ENCODE measurements at places on chromosomes 2 and 18.

DNA sequence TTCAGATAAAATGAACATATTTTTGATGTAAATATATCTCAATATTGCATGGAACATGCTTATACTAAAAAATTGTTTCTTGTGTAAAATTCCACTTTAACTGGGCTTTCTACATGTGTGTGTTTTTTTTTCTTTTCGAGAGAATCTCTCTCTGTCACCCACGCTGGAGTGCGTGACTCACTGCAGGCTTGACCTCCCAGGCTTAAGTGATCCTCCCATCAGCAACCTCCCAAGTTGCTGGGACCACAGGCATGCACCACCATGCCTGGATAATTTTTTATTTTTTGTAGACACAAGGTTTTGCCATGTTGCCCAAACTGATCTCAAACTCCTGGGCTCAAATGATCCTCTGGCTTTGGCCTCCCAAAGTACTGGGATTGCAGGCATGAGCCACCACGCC lies 254.6 kb downstream of the LOXHD1 start:
- no peak for DNase-seq

DNA sequence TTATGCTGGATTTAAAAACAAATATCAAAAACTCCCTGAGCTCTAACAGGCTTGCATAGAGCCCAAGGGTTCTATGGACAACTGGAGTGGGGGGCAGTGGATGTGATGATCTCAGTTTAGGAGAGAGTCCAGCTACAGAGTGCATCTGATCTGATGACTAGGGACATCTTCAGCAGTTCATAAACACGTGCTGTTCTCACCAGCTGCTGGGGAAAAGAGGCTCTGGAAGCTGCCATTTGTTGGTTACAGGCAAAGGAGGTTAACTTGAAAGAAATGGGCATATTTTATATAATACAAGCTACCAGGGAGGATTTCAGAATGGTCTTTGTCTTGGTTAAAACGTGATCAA lies 36.0 kb upstream of the ZNF396 start:
- DNase-seq, result no peak

GRCh38 chr2:95025406-95026319 lies at the start of gene MAL:
MAL (plus strand) TSS chr2:95025708; CDS start chr2:95025793, 85 bp downstream.
- peak; percentile 62 for DNase-seq

DNA sequence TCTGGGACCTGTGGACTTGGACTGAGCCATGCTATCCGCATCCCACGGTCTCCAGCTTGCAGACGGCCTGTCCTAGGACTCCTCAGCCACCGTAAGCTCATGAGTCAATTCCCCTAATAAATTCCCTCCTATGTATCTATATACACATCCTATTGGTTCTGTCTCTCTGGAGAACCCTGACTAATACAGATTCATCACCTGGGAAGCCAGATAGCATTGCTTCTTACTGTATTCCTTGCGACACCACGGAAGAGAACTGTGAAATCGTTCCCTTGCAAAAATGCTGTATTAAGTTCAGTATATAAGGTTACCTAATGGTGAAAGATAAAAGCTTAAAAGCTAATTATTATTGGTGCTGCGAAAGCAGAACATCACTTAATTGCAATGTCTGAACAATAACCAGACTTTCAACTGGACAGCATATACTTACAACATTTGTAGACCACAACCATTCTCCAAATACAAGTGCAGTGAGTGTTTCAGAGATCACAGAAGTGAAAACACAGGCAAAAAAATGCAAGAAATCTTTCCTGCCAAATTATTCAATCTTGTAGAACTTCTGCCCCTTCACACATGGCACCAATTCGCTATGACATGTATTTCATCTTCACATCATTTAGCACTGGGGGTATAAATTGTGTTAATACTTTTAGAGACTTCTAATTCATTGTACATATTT lies 352.9 kb downstream of the TXNL1 start:
- DNase-seq, result no peak

GRCh38 chr2:5195636-5196035 lies 496.5 kb upstream of the SOX11 start:
- no peak for DNase-seq

GRCh38 chr2:179936141-179936540 lies 71.0 kb downstream of the CWC22 start:
- DNase-seq, result no peak

DNA sequence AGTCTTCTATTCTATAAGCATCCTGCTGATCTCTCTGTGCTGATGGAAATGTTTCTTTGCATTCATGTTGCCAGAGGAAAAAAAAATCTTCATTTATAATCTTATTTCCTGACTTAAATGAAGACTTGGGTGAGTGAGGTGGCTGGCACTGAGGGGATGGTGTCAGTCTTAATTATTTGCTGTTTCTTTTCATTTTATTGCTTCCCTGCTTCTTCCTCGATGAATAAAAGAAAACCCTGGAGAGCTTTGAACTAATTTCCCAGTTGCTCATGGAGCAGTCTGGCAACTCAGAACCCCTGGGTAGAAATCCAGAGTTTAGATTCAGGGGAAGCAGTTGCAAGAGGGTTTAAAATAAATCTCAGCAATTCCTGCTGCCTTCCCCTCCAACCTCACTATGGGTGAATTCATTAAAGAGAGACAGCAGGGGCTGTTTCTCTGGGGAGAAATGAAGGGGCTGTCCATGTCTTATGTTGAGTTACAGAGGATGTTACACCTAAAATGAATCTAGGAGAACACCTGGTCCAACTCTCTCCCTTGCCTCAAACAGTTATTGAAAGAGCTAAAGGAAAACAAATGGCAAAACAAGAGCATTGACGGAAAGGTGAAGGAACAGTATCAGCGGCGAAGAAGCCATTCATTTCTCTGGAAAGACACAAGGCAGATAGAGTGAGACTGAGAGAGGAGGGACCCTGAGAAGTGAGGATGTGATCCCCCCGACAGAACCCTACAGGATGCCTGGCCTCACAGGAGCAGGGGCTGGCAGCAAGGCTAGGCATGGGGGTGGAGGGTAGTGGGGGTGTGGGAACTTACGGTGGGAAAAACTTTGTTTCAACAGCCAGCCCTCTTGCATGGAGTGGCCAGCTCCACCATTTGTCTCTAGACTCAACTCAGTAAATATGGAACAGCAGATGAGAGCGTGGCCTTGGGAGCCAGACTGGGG lies 41.0 kb downstream of the SP110 start:
- DNase-seq, result no peak

DNA sequence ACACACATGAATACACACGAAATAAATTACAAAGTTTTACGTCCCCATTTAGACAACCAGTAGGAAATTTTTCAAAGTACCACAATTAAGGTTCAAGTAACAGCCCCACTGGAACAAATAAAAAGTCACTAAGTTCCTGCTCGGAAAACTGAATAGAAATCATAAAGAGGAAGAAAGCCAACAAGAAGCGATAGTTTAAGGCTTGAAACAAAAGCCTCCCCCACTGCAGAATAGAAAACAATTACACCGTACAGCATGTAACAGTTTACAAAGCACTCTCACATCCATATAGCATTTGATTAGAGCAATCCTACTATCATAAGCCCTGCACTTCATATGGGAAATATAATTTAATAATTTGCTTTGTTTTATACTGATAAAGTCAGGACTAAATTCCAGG lies 15.5 kb downstream of the KLF7 start:
- DNase-seq, result no peak

DNA sequence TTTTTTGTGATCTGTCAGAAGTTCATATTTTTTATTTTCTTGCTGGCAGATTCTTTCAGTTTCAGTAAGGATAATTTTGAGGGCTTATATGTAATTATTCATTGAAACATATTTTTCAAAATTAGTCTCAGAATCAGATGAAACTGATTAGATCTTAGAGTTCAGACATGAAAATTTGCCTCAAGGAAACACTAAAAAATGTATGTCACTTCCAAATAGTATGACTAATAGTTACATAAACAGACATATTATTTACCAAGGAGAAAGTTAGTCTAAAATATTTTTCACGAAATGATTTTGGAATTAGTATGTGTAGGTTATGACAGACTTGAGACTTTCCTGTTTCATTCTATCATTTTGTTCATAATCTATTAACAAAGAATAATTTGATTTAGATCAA lies 628.6 kb downstream of the CCDC85A start:
- DNase-seq, result no peak
